ENCODE measurements at places on chromosomes 2 and 18.

GRCh38 chr2:113112441-113112840 lies 15.0 kb upstream of the IL1RN start:
- DNase-seq = peak; percentile 43

GRCh38 chr2:126784621-126785020 lies 114.1 kb upstream of the TEX51 start:
- no peak for DNase-seq

- DNase-seq = no peak
Observed at GRCh38 chr2:173221937-173222594, 132.6 kb upstream of the CDCA7 start.

GRCh38 chr2:138193416-138194213 lies 229.3 kb downstream of the HNMT start:
- DNase-seq = no peak

GRCh38 chr18:8548186-8548585 lies 61.1 kb upstream of the RAB12 start:
- DNase-seq = no peak

DNA sequence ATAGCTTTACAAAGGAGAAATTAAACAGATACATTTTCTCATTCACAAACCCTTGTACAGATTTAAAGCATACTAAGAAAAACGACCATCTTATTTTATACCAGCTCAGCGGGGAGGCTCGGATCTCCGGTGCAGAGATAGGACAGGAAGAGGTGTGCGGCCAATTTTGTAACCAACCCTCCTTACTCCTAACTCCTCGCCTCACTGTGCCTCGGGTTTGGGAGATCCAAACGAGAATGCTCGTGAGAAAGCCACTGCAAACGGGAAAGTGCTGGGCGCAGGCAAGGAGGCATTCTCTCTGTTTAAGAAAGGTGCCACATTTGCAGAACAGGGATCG lies 1.2 kb downstream of the KDSR start:
- DNase-seq = no peak

DNA sequence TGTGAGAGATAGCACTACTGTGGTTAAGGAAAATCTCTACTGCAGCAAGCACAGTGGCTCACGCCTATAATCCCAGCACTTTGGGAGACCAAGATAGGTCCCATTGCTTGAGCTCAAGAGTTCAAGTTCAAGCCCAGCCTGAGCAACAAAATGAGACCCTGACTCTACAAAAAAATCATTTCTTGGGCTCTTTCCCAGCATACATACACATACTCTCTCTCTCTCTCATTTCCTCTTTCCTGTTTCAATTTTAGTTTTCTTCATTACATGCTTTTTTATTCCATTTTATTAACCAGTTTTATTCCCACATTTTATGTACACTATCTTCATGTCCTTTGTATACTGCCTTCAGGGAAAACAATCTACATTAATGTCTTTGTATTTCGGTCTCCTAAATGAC lies 14.6 kb downstream of the WDR33 start:
- DNase-seq = no peak

DNA sequence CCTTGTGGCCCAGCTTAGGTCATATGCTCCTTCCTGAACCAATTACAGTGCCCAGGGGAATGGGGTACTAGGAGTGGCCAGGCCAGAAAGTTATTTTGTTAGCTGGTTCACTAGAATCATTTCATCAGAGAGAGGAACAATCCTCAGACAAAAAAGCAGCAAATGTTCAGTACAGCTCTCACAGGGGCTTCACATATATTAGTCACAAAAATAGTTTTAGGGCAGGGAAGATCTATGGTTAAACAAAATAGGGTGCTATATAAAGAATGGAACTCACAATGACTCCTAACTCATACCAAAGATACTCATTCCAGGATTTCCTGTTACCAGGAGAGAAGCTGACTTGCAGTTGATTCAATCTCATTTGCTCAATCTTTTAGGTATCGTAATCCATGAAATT lies 71.0 kb downstream of the CWC22 start:
- DNase-seq = no peak

DNA sequence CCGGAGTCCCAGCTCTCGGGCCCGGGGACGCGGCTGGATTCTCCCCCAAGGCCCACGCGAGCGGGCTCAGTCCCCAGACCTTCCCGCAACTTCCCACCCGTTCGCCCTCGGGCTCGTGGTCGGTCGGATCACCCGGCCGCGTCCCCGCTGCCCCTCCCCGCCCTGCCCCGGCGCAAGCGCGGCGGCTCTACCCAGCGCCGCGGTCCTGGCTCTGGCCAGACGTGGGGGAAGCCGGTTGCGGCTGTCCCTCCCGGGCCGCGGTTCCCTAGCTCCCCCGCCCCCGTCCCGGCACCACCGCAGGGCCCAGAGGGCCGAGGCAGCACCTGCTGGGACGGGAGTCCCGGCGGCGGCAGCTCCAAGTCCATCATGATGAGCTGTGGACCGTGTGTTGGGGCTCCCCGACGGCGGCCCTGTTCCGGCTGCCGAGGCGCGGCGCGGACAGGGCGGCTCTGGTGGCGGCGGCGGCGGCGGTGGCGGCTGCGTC lies 276 bp downstream of the NFE2L2 start:
- no peak for DNase-seq
